NCI-H1048 (cell line): ENCODE measurements at places on chromosomes 5 and 9.

- DNase-seq, result no peak
These were observed 146.8 kb downstream of the RNF180 start for GRCh38 chr5:64312491-64312890.

GRCh38 chr9:87950765-87951488, 23.4 kb downstream of the CDK20 start:
- no peak for DNase-seq

DNA sequence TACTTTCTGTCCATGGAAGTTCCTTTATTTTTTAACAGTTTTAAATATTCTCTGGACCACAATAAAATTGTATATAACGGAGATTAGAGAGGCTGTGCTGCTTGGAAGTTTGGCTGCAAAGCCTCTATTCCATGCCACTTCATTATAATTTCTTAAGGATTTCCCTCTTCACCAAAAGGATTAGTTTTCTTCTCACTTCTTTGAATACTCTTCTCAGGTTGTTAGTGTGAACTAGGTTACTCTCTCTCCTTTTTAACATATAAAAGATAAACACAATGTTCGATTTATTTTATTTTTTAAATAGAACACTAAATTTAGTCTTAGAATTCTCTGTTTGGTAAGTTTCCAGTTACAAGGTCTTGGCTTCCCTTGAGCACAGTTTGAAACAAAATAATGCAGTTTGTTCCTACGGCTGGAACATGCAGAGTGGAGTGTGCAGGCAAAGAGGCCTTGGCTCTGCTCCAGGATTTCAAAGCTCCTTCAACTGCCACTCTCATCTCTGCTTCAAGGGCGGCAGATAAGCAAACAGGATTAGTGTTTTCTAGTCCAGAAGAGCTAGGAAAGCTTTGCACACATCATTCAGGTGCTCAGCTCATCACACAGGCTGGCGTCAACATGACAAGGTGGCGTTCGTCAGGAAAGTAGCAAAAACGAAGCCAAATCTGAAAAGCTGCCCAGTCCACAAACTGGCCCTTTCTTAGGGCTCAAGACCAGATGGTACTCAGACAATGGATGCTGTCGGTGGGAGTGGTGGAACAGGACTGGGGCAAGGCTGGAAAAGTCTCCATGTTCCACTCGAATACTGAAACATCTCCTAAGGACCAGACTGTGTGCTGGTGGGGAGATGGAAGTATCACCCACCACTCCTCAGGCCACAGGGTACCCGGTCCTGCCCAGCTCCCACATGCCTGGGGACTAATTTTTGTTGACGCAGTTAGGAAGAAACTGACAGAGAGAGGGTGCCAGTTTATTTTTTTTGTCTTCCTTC, 286.6 kb downstream of the CRB2 start:
- no peak for DNase-seq

DNA sequence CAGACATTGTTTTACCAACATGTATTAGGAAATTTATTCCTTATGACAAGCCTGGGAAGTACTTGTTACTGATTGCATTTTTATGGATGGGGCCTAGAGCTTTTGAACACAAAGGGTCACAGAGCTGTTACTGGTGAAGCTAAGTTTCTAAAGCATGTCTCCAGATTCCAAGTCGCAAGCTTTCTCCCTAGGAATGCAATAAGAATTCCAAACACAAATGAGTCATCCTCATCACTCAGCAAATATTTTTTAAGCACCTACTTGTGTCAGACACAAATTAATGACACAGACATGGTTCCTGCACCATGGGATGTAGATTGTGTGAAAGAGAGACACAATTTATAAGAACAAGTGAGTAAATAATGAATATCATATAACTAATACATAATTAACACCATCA, 11.0 kb upstream of the SH3RF2 start:
- DNase-seq, result no peak

DNA sequence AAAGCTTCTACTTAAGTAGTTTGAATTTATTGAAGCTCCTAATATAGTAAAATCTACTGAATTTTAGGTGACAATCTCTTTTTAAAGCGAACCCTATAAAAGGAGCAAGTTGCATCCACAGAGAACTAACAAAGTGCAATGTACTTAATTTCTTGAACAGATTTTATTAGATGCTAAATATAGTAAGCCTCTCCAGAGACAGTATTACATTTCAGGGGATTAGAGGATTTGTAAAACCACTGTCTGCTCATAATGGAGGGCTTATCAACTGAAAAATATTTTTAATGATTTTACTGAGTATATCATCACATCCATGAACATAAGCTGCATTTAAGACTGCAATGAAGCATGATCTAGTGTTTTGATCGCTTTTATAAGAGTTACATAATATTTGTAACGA, 230.0 kb upstream of the EFNA5 start:
- DNase-seq, result no peak

DNA sequence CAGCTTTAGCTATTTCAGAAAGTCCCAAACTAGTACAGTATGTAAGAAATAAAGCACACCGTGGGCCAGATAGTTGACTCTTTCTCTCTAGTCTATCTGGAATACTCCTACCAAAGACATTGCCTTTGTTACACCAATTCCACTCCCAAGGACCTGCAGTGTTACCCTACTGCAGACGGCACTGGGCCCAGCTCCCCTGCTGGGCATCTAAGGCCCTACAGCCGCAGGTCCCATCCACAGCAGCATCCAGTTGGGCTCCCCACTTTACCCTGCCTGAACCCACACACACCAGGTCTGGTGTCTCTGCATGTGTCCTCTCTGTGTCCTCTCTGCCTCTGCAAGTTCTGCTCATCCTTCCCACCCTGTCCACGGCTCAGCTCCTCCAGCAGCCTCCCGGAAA, 22.5 kb downstream of the TNIP1 start:
- no peak for DNase-seq

DNA sequence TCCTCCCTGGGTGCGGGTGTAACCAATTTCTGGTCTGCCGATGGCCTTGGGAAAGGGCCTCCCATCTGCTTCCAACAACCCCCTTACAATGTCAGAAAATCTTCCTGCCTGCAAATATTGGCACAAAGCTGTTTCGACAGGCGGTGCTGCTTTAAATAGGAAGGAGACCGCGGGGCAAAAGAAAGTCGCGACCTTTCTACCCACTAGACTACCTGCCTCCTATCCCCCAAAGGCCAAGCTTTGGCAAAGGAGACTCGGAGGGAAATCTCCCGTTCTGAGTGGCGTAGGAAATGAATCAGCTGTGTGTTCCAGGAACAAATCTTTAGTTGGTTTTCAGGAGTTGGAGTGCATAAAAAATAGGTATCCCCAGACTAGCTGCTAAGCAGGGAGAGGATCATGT, 36.8 kb upstream of the NFIB start:
- no peak for DNase-seq

DNA sequence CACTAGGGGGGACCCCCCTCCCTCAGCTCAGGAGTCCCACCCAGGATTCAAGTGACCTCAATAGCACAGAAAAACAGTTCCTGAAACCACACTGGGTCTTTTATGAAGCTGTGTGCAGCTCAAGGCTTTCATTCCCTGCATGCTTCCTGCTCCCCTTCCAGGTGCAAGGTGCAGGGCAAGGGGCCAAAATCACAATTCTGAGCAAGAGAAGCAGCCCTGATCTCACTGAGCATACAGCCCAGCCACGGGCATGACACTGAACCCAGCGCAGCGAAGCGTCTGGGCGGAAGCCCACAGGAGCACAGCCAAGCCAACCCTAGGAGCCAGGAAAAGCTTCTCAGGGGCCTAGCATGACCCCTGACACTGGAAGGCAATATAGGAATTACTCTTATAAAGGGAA, 62.9 kb downstream of the IRX2 start:
- DNase-seq, result no peak

GRCh38 chr9:130368631-130369103, 76.1 kb upstream of the ASS1 start:
- DNase-seq, result no peak

DNA sequence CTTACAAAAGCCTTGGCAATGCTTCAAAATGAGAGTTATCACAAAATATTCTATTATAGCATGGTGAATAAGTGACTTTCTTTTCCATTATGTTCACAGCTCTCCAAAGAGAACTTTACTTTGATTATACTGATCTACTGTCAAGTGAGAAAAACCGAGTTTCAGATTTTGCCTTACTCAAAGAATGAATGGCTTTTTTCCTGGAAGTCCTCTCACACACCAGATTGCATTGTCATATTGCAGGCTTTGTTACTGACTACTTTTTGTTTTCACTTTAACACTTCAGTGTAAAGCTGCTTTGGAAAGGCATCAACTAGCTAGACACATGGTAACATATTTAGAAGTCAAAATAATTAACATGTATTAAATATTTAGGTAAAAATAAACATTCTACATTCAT, 765.2 kb upstream of the NUDT12 start:
- no peak for DNase-seq

GRCh38 chr9:5621327-5621726, 7.6 kb upstream of the RIC1 start:
- DNase-seq, result no peak

DNA sequence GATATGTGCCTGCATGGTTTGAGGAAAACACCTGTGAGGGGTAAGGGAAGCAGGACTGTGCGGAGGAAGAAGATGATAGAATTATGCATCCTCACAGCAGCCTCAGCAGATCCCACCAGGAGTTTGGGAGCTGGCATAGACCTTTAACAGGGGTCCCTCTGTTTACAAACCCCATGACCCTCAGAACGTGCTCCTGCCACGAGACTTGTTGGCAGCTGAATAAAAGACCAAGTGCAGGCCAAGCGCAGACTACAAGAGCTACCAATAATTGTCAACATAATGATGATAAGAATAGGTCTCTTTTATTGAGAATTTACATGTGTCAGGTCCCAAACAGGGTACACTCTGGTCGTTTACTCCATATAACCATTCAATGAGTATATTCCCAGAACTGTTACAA, 236.0 kb downstream of the MED10 start:
- DNase-seq, result no peak

DNA sequence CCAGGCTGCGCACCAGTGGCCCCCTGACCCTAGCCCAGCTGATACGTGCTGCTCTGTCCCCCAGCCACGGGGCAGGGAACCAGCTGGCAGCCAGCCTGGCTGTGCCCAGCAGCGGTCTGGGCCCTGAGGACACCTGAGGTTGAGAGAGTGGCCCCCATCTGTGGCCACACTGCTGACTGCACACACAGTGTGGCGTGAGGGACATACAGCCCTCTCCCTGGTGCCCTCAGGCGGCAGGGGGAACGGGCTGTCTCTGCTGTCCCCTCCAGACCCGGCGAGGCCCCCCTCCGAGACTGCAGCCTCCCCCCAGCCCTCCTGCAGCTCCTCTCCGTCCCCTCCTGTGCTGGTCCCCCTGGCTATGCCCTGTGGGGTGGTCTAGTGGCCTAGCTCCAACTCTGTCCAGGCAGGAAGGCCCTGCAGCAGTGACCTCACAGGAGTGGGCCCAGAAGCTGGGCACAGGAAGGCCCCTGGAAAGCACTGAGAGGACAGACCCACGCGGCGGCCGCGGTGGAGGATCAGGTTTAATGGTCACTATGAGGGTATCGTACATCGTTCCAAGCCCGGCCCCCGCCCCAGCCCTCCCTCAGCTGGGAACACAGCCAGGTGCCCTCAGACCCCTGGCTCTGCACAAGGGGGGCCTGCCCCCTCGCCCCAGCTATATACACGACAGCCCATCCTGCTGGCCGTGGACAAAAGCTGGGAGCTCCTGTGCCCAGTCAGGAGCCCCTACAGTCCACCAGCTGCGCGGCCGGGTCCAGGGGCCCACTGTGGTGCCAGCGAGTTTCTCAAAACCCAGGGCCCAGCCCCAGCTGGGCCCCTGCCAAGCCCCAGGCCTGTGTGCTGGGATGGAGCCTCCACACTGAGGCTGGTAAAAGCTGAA, 6.8 kb upstream of the ENTPD8 start:
- no peak for DNase-seq

GRCh38 chr9:90432951-90433350, 209.7 kb downstream of the DIRAS2 start:
- no peak for DNase-seq

DNA sequence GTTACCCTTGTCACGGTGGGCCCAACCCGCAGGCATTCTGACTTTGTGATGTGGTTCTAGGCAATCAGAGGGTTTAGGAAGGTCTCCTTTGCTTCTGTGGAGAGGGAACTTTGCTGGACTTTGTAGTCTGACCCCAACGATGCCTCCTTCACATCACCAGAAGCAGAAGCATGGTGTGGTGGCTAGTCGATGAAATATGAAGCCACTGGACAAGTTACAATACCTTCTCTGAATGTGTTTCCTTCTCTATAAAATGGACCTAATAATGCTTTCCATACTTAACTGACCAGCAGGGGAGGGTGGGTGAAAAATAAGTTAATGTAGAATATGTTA, 607 bp downstream of the SPEF2 start:
- DNase-seq, result no peak

DNA sequence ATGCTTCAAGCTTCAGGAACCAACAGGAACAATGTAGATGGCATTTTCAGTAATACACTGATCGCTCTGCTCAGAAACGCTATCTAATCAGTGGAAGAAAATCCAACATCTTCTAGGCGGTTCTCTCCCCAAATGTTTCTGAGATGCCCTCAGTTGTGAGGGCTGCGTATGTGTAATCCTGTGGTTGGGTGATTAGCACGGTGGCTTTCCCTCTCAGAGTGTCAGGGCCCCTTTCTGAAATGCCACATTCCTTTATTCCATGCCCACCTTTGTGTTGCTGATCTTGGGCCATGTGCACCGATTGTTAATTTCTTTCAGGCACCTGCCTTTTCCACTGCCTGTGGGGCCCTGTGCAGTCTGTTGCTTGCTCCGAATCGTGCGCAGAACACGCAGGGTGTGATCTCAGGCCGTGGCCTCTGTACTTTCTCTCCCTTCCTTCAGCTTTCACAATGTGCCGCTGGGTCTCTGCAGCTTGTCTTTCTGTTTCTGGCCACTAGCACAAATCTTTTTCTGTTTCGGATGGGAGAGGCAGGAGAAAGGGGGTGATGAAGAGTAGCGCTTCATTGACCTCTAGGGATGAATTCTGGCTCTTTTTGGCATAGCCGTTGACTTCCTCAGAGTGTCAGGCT, 324.0 kb downstream of the PARP8 start:
- DNase-seq, result no peak

DNA sequence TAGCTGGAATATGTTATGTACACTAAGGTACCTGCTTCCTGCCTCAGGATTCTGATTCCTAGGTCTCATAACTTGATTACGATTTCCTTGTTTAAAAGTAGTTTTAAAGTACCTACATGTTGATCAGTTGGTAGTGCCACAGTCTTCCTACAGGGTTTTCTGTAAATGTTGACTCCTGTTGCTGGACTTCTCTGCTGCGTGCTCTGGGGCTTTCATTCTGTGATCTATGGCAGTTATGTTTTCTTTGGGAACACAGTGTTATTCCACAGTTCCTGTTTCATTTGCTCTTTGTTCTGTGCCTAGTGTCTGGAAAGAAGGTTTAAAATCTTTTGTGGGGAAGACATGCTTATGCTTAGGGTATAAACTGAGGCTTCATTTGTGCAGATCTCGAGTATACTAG, 343.5 kb downstream of the PLK2 start:
- no peak for DNase-seq
